ENCODE measurements at places on chromosomes 12 and 14.

- no peak for DNase-seq
Measured at GRCh38 chr12:118544569-118544968, 168.2 kb downstream of the SUDS3 start.

GRCh38 chr14:31982642-31983041, 94.5 kb upstream of the ARHGAP5 start:
- DNase-seq = no peak

- no peak for DNase-seq
Measured at GRCh38 chr14:20775901-20776300, 5.2 kb upstream of the RNASE6 start.

GRCh38 chr14:103730490-103731035, 15.0 kb downstream of the ZFYVE21 start:
- DNase-seq = no peak

DNA sequence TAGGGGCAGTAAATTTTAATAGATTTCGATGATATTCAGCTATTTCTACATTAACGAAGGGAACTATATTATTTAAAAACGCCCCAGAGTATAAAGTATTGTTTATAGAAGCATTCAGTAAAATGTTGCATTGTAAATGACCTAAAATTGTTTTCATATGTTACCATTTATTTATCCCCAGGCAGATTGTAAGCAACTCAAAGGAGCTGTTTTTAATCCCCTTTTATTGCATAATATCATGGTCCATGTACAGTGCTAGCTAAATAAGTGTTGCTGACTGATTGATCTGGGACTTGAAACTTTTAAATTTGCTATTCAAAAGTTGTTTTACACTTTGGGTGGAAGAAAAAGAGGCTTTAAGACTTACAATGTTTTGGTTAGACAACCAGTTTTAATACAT, 199.0 kb upstream of the SLC38A2 start:
- no peak for DNase-seq

DNA sequence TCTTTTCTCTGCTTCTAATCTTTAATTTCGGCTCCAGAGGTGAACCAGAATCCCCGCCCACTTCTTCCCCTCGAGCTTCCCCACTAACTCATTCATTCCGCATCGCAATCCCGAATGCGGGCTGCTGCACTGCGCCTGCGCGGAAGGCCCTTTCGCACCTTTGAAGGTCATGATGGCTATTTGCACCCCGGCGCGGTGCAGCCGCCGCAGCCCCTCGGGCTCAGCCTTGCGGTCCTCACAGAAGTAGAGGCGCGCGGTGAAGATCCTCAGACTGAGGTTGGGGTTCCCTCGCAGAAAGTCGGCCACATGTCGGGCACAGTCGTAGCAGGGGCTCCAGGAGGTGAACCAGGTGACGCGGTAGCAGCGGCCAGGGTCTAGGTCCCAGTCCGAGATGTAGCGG, 7.6 kb downstream of the AICDA start:
- no peak for DNase-seq

DNA sequence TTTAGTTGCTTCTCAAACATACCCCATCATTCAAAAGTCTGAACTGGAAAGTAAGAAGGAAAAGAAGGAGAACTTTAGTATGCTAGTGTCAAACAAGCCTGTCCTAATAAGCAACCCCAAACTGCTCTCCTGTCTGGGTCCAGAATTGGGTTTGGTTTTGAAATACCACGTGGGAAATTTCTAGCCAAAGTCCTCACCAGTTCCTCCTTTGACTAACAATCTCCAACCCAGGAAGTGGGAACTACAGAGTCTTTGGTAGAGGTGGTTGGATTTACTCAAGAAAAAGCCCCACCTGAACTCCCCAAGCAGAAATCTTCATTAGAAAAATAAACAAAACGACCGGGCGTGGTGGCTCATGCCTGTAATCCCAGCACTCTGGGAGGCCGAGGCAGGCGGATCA, 17.4 kb upstream of the EIF4B start:
- no peak for DNase-seq

GRCh38 chr14:24465805-24466204, 23.2 kb upstream of the SDR39U1 start:
- no peak for DNase-seq

GRCh38 chr12:22631863-22632463, 7.0 kb downstream of the ETNK1 start:
- DNase-seq = peak; percentile 4

DNA sequence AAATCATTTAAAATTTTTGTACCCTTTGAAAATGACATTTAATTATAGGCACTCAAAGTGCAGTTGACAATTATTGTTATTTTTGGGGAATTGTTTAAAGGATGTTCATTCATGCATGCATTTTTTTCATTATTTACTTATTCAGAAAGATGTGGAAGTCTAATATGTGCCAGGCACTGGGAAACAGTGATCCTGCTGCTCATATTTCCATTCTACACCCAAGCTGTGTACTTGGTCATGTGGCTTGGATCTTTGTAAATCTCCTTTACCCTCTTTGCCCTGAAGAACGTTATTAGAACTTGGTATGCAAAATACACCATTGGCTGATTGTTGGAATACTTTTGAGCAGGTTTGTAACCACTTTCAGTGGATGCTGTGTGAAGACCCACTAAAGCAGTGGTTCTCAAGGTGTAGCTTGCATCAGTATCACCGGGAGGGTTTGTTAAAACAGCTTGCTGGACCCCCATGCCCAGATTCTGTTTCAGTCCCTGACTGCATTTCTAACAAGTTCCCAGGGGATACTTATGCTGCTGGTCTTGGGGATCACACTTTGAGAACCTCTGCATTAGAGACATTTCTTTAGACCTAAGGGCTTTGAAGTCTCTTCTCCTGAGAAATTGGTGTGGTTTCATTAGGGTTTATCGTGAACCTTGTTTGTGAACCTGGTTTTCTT, 47.5 kb downstream of the PRKCH start:
- no peak for DNase-seq

- DNase-seq = no peak
Measured at GRCh38 chr12:75554556-75554880, 43.1 kb upstream of the KRR1 start.

DNA sequence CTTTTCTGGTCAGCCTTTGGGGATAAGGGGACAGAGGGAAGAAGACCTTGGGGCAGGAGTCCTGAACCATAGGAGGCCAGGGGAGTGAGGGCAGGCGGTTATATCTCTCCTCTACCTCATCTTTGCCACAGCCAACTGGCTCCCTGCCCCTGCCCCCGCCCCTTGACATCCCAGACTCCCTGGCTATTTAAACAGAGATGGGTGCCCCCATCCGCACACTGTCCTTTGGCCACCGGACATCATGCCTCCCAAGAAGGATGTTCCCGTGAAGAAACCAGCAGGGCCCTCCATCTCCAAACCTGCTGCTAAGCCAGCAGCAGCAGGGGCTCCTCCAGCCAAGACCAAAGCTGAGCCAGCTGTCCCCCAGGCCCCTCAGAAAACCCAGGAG, 1.3 kb downstream of the MYL6B start:
- no peak for DNase-seq

DNA sequence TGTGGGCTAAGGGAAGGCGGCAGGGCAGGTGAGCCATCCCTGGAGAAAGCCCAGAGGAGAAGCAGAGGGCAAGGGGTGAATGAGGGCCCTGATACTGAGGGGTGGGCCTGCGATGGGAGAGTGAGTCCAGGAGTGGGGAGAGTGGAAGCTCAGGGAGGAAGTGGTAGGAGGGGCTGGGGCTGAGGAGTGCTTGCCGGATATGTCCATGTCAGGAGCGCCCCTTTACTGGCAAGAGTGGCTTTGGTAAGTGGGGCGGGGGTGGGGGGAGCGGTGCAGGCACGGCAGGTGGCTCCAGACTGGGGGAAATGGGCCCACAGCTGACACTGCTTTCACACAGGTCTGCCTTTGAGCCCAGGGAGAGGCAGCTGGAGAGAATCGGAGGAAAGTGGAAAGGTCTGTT, 86.4 kb upstream of the GPR68 start:
- no peak for DNase-seq

DNA sequence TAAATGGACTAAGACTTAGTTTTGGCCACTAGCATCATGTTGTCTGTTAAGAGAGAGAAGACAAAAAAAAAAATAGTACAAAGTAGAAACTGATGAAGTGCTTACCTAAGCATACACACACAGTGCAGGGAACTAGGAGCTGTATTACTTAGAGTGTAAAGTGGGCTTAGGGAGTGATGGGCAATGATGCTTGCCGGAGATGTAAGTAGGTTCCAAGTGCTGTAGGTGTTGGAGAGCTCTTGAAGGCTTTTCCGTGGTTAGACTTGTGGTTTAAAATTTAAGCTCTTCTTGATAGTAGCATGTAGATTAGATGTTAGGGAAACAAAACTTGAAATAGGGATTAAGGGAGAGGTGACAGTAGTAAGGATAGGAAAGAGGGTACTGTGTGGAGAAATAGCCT, 34.7 kb downstream of the MIA2 start:
- peak; percentile 62 for DNase-seq

DNA sequence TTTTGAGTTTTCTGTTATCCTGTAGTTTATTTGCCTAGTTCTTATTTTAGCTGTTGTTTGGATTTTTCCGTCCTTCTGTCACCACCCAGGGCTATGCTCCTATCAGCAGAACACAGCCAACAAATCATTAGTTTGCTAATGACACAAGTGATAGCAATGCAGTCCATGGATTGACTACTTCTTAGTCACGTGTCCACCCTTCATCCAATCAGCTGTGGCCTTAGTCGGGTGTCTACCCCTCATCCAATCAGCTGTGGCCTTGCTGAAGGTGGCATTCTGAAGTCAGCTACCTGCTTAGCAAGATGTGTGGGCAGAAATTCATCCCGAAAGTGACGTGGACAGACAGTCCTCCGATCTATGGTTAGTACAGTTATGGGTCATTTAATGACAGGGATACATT, 182.3 kb downstream of the GALC start:
- DNase-seq = no peak

GRCh38 chr12:132887513-132888351, at the start of gene CHFR:
TSS of gene CHFR (minus strand) at chr12:132887605. CDS start at chr12:132887328, 277 bp downstream.
- peak; percentile 98 for DNase-seq

GRCh38 chr12:107663277-107663676, 22.3 kb upstream of the PWP1 start:
- DNase-seq = no peak

DNA sequence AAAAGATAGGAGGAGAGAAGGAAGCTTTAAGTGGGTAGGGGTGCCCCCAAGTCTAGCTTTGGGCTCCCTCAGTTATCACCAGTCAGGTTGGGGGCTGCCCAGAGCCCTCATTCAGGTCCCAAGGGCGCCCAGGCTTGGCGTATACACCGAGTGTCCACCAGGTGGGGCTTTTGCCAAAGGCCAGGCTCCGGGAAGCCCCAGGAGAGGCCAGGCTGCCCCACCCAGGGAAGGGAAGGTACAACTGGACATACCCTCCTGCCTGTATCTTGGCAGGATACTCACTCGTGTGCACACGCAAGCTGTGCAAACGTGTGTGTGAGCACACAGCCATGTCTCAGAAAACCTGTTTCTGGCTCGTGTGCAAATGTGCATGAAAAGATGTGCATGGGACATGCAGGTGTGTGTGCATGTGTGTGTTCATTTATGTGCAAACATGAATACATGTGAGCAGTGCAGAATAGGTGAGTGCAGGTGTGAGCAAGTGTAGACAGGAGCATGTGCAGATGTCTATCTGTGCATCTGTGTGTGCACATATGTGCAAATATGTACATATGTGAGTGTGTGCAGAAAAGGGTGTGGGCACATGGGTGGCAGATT, 103.9 kb upstream of the MYL2 start:
- DNase-seq = no peak

- DNase-seq = peak; percentile 40
Measured at GRCh38 chr14:73760598-73761586, 46.7 kb upstream of the PNMA1 start.

DNA sequence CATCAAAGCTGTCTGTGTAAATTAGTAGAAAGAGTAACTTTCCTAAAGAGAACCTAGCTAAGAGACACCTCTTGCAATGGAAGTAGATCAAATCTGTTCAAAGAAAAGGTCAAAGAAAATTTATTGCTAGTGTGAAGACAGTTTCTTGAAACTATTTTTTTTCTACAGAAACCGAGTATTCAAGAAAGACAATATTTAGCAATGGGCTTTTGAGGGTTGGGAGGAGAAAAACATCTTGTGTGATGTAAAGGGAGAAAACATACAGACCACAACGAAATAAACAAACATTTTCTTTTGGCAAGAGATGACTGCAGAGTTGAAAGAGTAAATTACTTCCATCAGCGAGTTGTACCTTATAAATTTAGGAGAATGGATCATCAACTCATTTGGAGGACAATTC, 24.4 kb downstream of the NKX2-1 start:
- DNase-seq = no peak

GRCh38 chr14:31788340-31788739, 227.1 kb downstream of the NUBPL start:
- DNase-seq = no peak

GRCh38 chr14:68680541-68681051, 112.3 kb downstream of the ZFP36L1 start:
- DNase-seq = no peak

- no peak for DNase-seq
Measured at GRCh38 chr12:105167346-105167745, 59.8 kb downstream of the WASHC4 start.

DNA sequence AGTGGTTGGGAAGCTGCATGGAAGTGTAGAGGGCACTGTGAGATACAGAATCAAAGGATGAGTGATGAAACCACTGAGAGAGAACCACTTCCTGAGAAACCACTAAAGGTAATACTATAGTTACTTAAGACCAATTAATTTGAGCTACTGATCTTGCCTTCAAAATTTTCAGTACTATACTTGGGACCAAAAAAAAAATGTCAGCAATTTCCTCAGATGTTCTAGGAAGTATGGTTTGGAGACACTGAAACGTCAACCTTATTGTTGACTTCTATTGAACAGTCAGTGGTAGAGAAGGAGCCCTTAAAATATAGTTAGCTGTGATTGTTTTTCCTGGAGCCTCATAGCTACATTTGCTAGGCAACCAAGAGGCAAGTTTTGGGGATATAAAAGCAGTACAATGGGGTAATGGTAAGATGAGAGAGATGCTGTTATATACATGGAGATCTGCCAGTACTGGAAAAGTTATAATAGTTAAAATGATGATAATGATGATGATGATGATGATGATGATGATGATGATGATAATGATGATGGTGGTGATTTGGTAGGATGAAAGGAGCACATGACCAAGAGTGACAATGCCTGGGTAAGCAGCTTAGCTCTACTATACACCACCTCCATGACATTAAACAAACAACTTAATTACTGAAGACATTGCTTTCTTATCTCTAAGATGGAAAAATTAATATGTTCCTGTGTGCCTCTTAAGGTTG, 300.9 kb upstream of the G2E3 start:
- DNase-seq = no peak

GRCh38 chr12:123250471-123251383, 17.5 kb downstream of the MTRFR start:
- peak; percentile 94 for DNase-seq
